ENCODE measurements at places on chromosomes 11 and 22.

DNA sequence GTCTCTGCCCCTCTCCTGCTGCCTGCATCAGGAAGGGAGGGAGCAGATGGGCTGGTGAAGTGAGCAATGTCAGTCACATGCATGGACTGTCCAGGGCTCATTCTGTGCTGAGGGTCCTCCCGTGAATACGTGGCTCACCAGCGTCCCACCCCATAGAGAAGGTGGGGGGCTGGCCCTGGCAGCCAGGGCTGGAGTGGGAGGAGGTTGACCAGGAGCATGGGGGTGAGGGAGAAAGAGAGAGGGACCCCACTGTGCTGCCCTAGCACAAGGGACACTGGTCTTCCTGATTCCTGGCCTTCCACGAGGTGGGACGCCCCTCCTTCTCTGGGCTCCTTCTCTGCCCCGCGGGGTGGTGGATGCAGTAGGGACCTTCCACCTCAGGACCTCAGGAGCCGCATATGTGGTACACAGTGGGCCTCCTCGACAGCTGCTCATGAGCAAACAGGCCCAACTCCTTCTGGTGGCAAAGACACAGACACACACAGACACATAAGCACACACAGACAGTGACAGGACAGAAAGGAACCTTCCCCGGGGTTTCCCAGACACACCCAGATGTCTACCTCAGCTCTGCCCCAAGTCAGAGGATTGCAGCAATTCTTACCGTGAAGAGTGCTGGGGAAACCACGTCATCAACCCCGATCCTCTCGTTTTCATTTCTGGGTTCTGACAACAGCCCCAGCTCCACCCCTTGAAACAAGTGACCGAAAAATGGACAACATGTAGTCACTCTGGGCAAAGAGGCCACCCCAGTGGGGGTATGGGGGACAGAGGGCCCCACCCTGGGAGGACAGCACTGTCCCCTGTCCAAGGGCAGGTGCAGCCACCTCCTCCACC is 3.6 kb upstream of the APOBEC3A start:
- DNase-seq = no peak

DNA sequence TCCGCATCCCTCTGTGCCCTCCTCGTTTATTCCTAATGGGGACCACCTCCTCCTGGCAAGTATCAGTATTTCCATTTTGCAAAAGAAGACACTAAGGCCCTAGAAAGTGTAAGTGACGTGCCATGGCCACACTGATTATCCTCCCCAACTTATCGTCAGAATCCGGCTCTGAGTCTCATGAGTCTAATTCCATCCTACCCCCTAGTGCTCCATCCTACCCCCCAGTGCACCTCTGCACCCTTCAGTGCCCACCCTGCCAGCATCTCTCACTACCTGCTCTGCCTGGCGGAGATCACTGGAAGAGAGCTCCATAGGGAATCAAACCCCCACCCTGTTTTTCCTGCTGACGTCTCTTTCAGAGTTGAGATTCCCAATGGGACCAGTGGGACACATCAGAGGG is 31.8 kb downstream of the PRDM11 start:
- DNase-seq = no peak

DNA sequence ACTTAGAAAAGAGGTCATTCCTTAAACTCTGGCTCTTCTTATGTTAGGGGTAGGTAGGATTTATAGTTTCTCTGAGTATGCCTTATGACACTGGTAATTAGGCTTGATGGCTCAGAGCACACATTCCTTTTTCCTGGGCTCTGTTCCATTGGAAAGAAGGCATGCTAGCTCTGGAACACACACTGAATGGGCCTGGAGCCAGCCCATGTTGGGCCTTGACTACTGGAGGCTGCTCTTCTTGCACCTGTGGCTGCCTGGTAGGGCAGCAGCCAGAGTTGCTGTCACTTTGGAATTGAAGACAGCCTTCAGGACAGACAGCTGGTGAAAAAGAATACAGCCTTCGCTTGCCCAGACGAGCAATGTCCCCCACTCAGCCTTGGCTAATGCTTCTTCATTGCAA is 18.2 kb downstream of the MCAM start:
- DNase-seq = no peak

DNA sequence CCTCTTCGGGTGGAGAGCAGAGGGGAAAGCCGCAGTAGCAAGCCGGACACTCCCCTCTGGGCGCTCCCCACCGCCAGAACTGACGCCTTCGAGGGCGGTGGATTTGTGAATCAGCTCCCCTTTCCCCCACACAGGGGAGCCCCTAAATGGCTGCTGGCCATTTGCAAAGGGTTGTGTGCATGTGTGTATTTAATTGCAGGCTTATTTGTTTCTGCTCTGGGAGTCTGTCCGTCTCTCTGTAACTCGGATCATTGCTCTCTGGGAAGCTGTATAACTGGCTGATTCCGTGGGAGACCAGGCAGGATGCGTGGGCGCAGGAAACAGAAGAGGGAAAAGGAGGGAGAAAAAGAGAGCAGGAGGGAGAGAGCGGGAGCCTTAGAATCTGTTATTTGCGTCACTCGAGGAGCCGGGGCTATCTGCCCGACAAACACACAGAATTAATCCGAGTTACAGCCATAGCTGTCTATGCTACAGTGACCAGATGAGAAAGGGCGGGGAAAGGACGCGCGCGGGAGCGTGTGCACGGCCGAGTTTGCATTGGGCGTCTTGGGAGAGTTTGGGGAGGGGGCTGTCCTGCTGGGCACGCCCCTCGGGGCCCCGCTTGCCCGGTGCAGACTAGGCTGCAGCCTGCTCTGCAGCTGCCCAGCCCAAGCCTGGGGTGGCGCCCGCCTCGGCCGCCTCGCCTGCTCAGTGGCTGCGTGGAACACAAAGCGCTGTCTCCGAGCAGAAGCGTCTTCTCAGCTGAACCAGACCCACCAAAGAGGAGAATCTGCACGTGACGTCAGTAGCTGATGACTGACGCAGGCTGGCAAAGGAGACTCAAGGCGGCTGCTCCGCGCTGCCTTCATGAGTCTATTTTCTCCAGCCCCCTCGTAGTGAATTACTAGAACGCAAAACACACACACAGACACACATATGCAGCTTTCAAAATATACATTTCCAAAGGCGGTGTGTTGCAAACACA is 105.3 kb upstream of the HSD17B12 start:
- peak; percentile 32 for DNase-seq

DNA sequence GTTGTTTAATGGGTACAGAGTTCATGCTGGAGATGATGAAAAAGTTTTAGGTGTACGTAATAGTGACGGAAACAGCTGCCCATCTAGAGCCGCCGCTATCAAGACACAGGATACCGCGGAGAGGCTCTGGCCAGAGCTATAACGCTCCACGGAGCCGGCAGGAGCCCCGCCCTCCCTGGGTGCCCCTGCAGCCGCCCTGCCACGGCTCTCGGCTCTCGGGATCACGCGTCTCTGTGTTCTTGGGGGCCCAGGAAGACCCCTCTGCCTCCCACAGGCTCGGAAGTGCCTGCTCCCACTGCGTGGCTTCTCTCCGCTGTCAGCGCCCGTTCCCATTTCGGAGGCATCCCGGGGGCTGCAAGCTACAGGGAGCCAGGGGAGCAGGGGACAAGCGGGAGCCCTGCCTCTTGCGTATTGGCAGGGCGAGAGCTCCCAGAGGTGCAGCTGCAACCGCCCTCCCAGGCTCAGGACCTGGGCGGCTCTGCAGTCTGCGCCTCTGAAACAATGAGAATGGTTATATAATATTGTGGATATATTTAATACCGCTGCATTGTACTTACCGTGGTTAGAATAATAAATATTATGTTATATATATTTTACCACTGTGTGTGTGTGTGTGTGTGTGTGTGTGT is 13.7 kb downstream of the GLYATL2 start:
- no peak for DNase-seq

GRCh38 chr11:19598456-19598855 is 114.2 kb upstream of the NAV2 start:
- DNase-seq = no peak

DNA sequence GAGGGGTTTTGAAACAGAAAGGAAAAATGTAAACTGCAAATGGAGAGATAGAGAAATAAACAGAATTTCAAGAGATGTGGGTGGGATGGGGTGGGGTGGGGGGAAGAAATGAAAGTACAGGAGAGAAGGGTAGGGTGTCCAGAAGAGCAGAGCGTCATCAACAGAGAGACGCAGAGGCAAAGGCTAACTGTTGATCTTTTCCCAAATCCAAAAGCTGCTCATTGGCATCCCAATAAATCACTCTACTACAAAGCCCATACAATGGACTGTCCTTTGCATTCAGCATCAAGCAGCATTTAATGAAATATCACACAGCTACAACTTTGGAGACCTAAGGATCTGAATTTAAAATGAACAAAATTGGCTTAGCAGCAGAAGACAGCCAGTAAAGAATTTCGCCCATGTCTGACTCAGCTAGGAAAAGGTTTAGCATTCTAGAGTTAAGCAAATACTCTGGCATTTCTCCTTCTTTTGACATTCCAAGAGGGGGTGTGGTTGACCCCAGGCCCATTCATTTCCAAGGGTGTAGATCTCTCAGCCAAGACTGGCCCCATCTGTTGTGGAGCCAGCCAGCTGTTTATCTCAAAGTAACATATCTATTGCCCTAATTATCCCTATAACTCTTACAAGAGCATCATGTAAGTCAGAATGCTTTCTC is 1.5 kb downstream of the RAB30 start:
- no peak for DNase-seq

GRCh38 chr11:33898957-33899356 is 7.1 kb upstream of the LMO2 start:
- DNase-seq = no peak

DNA sequence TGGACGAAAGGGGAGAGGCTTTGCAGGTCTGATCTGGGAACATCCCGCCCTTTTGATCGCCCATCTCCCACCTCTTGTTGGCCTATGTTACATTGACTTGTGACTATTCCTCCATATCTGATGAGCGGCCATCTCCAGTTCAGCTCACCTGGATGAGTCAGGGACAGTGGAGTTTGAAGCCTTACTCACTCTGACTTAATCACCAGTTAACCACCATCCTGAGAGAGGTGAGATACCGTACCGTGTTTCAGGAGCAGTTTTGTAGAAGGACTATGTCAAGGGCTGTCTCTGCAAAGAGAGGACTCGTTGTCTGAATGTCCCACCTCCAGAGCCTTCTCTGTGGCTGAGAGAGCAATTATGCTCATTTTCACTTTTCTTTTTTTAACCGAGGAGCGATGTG is 771.7 kb downstream of the NTM start:
- DNase-seq = peak; percentile 74

DNA sequence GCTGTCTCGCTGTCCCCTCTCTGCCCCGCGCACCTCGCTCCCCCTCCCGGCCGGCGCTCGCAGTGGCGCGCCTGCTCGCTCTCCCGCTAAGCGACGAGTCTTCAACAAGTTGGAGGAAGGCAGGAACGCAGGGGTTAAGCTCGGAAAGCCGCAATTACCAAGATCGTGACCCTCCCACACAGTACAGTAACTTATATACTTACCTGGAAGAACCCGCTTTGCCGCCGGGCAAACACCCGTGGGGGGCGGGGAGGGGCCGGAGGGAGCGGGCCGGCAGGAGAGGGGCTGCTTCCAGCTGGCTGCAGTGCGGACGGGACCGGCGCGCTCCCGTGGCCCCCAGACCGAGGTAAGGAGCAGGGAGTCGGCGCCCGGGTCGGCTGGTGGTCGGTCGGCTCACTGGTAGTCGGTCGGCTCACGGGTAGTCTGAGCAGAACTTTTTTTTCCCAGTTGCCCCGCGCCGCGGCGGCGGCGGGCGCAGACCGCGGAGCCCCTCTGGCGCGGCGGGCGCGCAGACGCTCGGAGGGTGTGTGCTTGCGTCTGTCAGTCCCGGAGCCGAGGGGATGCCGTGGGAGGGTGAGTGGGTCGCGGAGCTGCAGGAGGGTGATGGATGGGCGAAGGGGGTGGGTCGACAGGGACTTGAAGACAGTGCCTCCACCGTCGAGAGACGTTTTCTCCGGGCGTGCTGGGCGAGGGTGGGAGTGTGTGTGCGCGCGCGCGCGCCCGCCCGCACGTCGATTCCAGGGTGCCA is 101.2 kb upstream of the HSD17B12 start:
- DNase-seq = peak; percentile 28

DNA sequence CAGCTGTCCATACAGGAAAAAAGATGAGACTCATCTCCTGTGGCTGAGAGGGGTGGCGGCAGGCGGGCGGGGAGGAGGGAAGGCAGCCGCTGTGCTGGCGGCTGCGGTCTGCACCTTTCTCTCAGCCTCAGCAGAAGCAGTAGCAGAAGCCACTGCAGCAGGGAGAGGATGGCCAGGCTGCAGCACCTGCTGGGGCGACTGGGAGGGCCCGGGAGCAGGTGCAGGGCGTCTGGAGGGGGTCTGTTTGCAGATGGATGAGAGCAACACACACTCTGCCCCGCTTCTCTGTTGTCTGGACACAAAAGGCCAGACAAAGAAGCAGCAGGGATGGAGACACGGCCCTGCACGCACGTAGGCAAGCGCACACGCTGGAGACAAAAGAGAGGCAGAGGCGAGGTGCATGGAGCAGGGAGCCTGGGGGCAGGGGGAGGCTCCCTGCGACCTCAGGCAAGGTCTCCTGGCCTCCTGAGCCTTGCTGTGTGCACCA is 9.3 kb upstream of the MIAT start:
- peak; percentile 97 for DNase-seq

GRCh38 chr11:104573441-104573990 is 324.7 kb downstream of the CASP12 start:
- no peak for DNase-seq

DNA sequence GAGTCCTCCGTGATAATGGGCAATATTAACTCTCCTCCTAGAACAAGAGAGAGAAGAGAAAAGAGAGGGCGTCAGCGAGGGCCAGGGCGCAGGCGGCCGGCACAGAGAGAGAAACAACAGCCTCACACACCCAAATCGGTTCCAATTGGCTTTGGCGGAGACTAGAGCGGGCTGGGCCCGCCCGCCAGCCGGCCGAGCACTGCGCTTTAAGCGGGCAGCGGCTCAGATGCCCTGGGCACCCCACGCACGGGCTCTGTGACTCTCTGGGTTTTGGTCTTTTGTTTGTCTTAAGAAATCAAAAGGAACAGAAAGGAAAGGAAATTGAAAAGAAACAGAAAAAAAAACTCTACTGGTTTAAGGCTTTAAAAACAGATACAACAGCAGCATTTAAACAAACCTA is 17.0 kb downstream of the SLC22A12 start:
- no peak for DNase-seq

GRCh38 chr11:60390419-60390818 is 5.8 kb upstream of the MS4A14 start:
- DNase-seq = no peak
